ENCODE measurements at places on chromosomes 1 and 21.

DNA sequence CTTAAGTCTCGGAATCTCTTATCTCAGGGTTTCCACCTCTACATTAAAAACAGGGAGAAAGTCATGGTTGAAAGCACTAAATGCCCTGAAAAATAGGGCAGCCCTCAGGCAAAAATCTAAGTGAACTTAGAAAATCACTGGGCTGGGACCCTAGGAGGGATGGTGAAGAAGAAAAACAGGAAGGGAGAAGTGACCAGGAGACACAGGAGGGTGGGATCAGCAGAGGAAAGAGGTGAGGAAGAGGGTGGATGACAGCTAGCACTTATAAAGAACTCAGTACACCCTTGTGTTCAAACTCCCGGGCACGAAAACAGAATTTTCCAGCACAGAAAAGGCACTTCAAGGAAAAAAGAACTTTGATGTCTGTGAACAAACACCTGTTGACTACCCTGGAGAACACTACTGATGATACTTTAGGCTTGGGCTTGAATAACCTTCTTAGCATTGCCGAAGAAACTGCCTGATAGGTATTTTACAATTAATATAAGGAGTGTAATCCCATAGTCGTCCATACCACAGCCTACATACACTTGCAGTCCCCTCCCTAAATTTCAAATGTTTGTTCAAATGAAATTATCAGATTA, 2.0 kb downstream of the CHML start:
- DNase-seq: no peak

- peak; percentile 82 for DNase-seq
Measured at GRCh38 chr1:25642574-25643108, 26.1 kb downstream of the MAN1C1 start.

DNA sequence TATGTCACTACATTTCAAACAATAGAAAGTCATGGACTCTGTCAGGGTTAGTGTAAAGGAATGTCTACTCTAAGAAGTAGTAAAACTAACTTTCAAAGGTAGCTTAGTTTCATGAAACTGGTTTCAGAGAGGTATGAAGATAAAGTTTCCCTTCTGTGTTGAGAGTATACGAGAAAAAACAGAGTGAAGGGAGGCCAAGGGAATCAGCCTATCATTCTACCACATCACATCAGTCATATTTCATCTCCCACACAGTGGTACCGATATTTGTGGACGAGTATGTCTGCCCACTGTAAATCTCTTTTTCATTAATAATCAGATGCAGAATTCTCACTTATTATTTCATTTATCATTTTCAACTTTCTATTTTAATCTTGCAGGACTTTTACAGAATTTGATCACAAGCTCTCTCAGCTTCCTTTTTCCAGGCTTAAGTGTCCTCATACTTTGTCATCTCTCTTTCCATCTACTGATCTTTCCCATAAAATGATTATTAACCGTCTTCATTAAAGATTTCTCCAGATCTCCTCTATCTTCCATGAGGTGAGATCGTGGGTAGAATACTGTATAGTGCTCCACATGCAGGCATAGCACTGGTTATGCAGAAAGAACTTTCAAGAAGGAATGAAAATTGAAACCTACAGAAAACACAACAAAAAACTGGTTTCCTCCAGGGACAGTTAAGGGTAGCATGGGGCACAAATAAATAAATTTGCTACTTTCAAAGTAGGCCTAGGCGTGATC, 11.5 kb upstream of the IFI16 start:
- no peak for DNase-seq

DNA sequence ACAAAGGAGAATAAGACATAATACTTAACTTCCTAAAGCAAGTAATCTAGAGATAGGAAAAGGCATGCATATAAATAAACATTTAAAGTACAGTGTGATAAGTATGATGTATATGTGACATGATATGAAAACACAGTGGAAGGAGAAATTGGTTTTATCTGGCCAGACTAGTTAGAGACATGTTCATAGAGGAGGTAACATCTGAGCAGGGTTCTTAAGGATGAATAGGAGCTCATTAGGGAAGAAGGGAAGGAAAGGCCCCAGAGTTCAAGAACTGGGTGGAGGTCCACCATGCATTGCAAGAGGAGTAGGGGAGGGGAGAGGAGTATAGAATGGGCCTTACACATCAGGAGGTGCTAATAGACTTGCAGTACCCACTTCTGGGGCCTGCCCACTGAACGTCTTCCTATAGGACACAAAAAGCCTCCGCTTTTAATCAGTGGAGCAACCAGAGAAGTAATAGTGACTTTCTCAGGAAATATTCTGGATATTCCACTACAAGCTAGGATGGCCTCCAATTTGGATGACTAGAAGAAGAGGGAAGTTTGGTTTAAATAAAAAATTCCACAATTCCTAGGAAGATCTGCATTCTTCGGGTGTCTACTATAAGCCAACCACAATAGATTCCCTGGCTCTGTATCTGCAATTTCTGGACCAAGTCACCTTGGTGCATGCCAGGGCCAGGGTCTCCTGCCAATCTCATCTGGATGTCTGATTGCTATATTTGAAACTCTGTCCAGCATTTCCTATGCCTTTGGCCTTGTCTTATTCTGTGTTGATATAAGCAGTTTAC, 41.9 kb downstream of the NGF start:
- DNase-seq: no peak

GRCh38 chr21:17527240-17527639, 14.4 kb downstream of the CXADR start:
- DNase-seq: no peak

DNA sequence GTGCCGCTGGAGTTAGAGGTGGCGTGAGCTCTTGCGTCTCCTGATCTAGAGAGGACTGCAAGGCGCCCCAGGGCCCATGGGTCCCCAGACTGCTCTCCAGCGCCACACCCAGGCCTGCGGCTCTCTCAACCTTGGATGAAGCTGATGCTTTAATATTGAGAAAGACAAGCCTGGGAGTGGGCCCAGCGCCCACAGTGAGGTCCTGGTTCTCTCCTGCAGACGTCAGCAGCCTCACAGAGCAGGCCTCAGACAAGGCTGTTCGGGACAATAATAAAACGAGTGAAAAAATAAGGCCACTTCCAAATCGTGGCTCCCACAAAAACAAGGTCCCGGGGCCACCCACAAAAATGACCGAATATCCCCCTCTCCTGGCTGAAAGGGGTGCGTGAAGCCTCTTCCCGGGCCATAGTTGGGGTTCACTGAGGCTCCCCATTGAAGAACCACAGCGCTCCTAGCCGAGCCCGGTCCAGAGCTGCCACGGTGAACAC, 6.0 kb upstream of the DNMT3L start:
- DNase-seq: peak; percentile 38

DNA sequence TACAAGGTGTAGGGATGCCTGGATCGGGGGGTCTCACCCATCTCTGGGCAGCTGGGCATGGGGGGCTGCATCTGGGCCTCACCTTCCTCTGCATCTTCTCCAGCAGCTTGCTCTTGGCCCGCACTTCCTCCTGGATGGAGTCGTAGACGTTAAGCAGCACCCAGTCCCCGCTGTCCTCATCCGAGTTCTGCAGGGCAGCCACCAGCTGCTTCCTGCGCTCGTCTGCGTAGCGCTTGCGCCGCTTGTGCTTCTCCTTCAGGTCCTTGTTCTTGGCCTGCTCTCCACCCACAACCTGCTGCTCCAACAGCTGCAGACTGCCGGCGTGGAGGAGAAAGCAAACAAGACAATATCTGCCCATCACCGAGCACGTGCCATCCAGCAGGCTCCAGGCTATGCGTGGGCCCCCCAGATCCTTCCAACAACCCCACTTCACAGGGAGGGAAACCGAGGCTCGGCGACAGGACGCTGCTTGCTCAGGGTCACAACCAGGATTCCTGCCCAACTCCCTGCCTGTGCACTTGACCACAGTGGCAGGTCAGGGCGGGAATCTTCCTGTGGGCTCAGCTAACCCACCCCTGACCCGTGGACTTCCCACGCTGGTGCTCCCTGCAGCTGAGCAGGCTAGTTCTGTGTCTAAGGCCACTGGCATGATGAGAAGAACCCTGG, 21.5 kb upstream of the DDOST start:
- no peak for DNase-seq

- DNase-seq: no peak
Measured at GRCh38 chr1:204558467-204558866, 42.3 kb downstream of the MDM4 start.

DNA sequence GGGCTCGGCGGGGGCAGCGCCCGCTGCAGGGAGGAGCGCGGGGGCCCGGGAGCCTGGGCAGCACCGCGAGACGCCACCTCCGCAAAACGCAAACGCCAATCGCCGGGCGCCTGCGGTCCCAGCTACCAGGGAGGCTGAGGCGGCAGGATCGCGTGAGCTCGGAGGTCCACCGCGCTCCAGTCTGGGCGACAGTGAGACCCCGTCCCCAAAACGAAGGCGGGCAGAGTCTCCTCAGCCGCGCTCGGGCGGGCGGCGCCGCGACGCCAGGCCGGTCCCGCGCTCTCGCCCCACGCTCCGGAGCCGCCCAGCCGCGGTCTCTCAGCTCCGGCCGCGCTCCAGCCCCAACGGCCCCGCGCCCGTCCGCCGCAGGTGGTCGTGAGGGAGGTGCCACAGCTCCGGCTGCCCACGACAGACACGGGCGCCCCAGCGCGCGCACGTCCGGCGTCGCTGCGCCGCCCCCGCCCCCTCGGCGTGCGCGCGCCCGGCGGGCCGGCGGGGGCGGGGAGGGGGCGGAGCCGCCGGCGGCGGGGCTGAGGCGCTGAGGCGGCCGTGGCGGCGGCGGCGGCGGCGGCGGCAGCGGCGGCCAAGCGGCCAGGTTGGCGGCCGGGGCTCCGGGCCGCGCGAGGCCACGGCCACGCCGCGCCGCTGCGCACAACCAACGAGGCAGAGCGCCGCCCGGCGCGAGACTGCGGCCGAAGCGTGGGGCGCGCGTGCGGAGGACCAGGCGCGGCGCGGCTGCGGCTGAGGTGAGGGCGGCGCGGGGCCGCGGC, at the start of gene ADARB1:
Gene ADARB1 (plus strand): TSS at position 533 of the 770 bp plus-strand sequence. CDS start 97,077 bp downstream, outside the sequence.
- DNase-seq: peak; percentile 84

DNA sequence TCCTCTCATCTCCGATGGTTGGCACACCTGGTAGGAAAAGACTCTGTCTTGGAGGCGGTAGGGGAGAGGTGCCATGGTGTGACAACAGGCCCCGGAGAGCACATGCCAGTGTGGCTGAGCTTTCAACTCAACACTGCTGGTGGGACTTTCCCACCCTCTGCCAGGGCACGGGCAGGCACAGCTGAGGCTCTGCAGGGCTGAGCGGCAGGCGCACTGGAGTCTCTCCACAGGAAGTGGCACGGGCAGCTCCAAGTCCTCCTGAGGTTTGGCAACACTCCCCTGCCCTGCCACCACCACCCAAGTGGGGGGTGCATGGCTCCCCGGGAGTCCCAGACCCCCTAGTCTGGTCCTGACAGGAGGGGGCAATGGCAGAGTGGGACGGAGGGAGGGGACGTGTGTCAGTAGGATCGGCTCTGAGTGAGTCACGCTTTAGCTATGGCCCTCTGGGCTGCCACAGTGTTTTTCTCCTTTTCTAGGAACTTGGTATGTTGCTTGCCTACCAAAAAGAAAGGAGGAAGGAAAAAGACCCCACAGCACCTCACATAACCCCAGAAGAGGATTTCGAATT, 27.3 kb upstream of the EVA1B start:
- peak; percentile 59 for DNase-seq

DNA sequence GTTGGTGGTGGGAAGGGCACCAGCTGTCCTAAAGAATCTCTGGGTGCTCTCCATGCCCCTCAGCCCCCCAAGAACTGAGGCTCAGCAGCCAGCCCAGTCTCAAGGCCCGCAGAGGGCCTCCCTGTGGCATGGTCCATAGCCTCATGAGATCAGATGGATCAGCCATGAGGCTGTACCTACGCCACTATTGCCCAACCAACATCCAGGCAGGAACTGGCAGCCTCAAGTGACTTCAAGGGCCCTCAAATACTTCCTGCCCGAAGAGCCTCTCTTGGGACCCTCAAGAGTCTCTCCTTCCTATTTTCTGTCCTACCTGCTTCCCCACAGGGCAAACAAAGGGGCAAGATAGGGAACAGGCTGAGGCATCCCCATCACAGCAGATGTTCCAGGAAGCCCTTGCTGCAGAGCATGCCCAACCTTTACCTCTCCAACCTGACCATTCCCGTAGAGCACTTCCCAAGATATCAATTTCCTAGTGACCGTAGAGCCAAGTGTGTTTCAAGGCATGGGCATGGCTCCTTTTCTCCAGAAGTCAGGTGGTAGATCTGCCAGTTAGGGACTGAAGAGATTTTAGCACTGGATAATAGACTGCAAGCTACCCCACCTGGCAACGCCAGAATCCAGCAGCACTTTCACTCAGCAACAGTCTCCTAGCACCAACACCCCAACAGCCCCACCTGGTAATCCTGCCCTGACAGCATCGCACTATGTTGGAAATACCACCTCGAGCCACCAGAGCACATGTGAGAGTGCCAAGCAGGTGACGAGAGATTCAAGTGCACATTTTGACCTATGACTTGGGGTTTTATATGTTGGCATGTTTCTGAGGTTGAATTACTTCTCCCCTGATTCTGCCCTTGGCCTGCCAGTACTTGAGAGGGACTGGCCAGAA, 13.7 kb upstream of the MFSD2A start:
- no peak for DNase-seq

GRCh38 chr1:175005085-175005783, 5.5 kb downstream of the CACYBP start:
- DNase-seq: no peak

DNA sequence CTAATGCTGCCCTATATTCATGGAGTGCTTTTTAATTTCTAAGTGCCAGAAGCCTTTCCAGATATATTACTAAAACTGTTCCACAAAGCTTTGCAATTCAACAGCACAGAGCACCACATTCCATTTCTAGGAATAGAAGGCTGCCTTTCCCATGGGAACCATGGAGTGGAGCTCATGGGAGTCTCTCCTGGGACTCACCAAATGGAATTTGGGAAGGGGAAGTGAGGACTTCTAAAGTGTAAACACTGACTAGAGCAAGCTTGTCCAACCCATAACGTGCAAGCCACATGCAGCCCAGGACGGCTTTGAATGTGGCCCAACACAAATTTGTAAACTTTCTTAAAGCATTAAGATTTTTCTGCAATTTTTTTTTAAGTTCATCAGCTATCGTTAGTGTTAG, 190.4 kb upstream of the TNR start:
- DNase-seq: no peak

GRCh38 chr1:195973311-195973904, 634.8 kb downstream of the KCNT2 start:
- no peak for DNase-seq

- DNase-seq: no peak
Measured at GRCh38 chr1:155485945-155486344, 76.7 kb downstream of the ASH1L start.

DNA sequence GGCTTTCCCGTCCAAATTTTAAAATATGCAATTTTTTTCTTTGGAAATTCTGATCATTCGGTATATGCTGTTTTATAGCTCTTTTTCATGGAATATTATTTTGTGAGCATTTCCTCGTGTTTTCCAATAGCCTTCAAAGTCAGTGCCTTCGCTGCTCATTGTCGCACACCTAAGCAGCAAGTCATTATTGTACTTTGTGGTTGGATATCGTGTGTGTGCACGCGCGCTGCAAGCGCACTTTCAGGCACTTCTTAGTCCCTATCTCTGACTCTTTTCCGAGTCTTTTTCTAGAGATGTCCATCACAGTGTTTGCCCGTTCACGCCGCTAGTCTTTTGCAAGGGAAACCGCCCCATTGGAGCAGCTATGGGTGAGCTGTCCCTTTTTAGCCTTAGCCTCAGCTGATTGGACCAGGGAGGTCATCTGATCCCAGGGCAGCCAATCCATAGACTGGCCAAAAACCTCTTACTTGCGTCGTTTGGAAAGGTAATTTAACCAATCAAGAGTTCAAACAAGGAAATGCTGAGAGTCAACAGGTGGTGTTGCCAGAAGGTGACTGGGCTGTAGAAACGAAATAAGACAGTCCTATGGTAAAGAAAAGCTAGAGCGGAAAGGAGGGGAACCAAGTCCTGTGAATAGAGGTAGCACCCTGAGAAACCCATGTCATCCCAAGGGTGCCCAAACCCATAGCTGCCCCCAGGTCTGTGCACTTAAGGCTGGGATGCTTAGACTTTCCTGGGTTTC, 710 bp upstream of the HYI start:
- DNase-seq: peak; percentile 51
